ENCODE measurements at places on chromosomes 5 and 9.

DNA sequence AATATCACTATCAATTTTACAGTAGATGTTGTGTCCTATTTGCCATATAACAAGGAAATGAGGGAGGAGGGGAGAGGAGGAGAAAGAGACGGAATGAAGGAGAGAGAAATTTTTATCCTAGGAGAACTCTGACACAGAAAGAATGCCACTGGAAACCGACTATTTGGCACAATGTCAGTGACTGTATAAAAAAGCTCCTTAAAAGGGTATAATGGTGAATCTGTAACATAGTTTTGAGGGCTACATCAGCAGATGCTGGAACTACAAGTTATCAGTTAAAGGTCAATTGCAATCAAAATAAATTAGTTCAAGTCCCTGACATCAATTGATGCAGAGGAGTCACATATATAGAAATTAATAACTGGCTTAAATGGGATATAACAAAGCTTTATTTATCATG lies 5.7 kb downstream of the EDIL3 start:
- DNase-seq = no peak

- peak; percentile 43 for DNase-seq
Measured at GRCh38 chr5:10607666-10608073, 43.8 kb downstream of the ANKRD33B start.

DNA sequence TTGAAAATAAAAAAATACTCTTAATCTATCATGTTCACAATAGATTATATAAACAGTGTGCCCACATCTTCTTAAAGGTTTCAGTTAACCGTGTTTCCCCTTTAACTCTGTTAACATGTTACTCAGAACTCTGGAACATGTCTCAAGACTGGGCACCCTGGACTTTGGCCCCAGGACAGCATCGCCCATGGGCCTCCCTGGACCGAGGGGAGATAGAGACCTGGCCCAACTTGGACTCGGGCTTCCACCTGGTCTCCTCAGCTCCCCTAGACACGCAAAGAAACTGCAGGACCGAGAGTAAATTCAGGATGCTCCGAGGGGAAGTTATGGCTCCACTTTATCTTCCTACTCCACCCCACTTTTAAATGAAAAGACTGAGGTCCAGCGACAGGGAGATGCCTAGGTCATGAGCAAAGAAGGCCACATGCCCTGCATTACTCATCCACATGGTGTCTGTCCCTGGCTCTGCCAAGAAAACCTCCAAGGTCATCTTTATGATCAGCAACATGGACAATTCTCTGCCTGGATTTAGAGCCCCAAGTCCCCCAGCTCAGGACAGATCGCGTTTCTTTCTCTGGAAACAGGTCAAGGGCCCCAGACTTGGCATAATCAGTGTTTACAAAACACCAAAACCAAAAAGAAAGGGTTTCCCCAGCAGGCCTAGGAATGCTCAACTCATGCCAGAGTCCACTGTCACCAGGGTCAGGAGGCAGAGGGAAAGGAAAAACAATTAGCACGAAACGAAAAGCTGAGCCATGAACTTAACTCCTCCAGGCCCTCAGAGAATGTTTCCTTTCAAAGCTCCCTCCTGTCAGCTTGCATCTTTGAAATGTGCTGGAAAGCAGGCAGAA lies 17.4 kb downstream of the GPX3 start:
- DNase-seq = no peak

GRCh38 chr5:136420168-136420898 lies 55.0 kb upstream of the TRPC7 start:
- DNase-seq = peak; percentile 15

GRCh38 chr5:15752663-15753285 lies 252.8 kb downstream of the FBXL7 start:
- DNase-seq = no peak

DNA sequence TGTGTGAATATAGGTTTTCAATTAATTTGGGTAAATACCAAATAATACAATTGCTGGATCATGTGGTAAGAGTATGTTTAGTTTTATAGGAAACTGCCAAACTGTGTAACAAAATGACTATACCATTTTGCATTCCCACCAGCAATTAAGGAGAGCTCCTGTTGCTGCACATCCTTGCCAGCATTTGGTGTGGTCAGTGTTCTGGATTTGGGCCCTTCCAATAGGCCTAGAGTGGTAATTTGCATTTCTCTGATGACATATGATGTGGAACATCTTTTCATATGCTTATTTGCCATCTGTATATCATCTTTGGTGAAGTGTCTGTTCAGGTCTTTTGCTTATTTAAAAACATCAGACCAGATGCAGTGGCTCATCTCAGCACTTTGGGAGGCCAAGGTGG lies 11.6 kb upstream of the RFK start:
- DNase-seq = no peak

- no peak for DNase-seq
Measured at GRCh38 chr5:174504266-174504726, 220.1 kb upstream of the MSX2 start.

- peak; percentile 82 for DNase-seq
Measured at GRCh38 chr9:86034863-86035734, 64.3 kb downstream of the GOLM1 start.

DNA sequence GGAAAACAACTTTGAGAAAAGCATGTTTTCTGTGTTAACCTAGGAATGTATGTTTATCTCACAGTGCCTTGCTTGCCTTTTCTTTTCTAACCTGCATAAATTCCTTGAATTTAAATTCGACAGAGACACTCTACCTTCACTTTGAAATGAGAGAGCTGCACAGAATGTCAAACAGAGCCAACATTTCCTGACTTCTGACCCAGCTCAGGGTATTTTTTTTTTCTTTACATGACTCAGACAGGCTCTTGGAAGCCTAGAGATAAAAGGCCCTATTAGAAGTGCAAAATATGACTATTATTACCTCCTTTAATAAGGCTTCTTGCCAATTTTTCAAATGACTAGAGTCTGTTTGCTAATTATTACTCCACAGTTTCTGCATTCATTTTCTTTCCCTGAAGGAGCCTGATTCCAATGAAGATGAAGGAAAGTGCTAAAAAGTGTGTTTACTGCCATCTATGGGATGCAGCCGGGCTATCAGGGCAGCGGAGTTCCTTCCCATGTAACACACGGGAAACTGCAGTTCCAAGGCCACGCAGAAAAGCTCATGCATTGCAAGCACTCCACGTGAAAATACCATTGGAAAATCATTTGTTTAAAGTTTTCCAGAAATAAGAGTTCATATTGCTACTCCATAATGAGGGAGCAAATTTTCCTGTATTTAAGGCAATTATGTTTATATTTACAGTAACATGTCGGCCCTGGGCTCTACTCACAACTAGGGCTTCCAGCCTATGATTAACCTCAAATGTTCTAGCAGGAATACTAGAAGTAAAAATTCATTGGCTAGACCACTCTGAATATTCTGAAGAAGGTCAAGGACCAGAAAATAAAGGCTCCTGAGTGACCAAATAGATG lies 485.6 kb downstream of the ZSWIM6 start:
- DNase-seq = peak; percentile 43

- DNase-seq = no peak
Measured at GRCh38 chr5:125411071-125411743, 664.8 kb upstream of the ZNF608 start.

- DNase-seq = no peak
Measured at GRCh38 chr5:138694146-138694545, 59.1 kb upstream of the CTNNA1 start.

- no peak for DNase-seq
Measured at GRCh38 chr9:14520341-14520740, 172.9 kb downstream of the ZDHHC21 start.

- peak; percentile 54 for DNase-seq
Measured at GRCh38 chr5:4563400-4563799, 576.7 kb upstream of the ADAMTS16 start.

- peak; percentile 1 for DNase-seq
Measured at GRCh38 chr9:31615966-31616365, 768.5 kb upstream of the ACO1 start.

- peak; percentile 74 for DNase-seq
Measured at GRCh38 chr9:113274474-113275156, 757 bp downstream of the CDC26 start.

DNA sequence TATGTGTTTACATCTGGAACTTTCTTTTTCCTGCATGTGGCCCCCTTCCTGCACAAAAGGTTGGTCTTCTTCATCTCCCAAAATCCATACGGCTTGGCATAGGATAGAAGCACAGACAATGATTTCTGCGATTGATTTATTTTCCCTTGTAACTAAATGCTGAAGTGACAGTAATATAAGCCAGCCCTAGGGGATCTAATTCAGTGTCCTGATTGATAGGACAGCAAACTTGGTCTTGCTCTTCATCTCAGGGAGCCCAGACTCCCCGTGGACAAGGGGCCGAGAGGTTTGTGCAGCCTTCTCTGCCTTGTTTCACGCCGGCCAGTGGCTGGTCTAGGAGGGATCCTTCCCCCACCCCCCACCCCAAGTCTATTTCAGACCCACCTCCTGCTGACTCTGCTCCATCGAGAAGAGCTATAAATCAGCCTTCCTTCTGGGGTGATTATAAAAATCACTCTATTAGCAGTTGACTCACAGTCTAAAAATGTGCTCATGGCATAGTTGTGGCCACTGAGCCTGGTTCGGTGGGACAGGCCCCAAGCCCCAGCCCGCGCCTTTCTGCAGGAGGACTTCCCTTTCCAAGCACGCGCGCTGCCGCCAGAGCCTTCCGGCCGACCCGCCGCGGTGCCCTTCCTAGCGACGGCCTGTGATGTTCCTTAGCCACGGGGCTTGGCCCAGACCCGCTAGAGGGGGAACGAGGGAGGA lies 89.8 kb upstream of the COL5A1 start:
- no peak for DNase-seq

- no peak for DNase-seq
Measured at GRCh38 chr9:100229136-100229535, 123.6 kb downstream of the TEX10 start.

- DNase-seq = no peak
Measured at GRCh38 chr9:133612816-133613215, 3.6 kb upstream of the FAM163B start.

GRCh38 chr5:6279607-6280006 lies 98.7 kb downstream of the MED10 start:
- DNase-seq = no peak

- DNase-seq = no peak
Measured at GRCh38 chr5:35042781-35043180, 5.0 kb downstream of the AGXT2 start.

- DNase-seq = no peak
Measured at GRCh38 chr5:141611289-141611688, 7.5 kb downstream of the DIAPH1 start.

GRCh38 chr5:122073018-122073417 lies 5.0 kb downstream of the LOX start:
- DNase-seq = no peak

GRCh38 chr5:178241688-178242231 lies 9.2 kb upstream of the PHYKPL start:
- DNase-seq = peak; percentile 60

- no peak for DNase-seq
Measured at GRCh38 chr5:111744455-111744854, 12.5 kb downstream of the NREP start.

DNA sequence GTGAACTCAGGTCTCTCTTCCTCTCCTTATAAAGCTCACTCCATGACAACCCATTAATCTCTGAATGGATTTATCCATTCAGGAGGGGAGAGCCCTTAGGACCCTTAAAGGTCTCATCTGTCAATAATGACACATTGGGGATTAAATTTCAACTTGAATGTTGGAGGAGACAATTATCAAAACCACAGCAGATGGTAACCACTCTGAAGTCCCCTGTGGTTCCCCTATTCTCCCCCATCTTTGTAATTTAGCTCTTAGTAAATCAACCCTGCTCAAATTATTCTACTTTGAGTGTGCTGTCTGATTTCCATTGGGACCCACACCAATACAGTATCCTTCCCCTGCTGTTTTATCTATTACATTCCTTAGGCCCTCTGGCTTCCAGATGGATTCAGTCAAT lies 72.0 kb upstream of the RAI14 start:
- no peak for DNase-seq

DNA sequence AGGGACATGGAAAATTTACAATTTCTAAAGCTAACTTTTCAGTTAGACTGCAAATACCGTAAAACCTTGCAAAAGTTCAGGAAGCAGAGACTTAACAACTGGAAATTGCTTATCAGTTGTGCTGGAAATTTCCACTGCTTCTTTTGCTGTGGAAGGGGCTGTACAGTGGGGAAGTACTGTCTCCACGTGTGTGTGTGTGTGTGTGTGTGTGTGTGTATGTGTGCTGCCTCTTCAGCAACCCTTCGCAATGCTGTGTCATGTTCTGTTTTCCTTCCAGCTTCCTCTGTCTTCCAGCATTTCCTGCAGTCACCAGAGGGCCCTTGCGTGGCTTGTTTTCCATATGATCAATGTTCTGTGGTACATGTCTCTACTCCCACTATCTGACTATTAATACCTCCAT lies 87.5 kb upstream of the RANBP3L start:
- DNase-seq = no peak

DNA sequence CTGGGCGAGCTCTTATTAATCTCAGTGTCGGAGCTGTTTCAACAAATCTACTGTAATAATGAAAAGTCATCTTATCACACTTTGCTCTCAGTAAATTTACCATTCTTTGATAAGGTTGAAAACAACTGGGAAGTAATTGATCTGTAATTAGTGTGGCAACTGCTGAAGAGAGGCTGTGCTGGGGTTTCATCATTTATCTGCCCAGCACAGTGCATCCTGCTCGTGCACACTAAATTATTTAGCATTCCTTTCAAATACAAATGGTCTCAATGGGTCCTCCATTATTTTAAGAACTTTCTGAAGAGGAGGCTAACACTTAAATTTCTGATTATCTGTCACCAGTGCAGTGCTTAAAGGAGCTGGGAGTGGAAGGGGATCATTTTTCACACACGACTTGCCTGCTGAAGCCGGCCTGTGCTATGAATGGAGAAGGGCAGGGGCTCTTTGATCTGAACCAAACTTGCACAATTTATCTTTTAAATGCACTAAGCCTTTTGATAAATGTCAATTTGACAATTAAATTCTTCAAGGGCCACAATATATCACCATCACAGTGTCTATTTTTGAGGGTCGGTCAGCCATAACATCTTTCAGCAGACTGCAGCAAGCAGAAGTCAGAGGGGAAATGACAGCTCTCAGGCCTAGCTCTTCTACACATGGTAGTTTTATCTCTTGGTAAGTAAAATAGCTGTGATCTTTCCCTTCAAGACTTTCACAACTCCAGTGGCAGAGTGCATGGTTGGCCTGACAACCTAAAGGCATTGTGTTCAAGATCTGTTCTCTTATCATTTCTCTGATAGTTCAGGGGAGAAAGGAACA lies 106.4 kb upstream of the EFNA5 start:
- DNase-seq = no peak

- DNase-seq = peak; percentile 64
Measured at GRCh38 chr9:17063535-17064135, 71.2 kb upstream of the CNTLN start.

DNA sequence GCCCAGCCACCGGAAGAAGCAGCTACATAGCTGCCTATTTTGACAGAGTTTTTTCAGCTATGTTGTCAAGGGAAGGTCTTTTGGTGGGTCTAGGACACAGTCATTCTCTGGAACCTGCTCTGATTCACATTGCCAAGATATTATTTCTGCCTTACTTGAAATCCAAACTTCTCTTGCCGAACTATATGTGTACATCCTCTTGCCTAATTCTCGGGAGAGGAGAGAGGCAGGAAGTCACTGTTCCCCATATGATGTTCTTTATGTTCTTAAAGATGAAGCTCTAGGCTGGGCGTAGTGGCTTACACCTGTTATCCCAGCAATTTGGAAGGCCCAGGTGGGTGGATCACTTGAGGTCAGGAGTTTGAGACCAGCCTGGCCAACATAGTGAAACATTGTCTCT lies 8.6 kb downstream of the TMEM252 start:
- DNase-seq = no peak

Measured in H7 (cell line).